NCI-H526 treated with DMSO at 0.1 percent for 48 hours (cell line): ENCODE measurements at places on chromosomes 1 and 21.

- no peak for DNase-seq
Observed at GRCh38 chr1:23922321-23922943, 9.3 kb upstream of the CNR2 start.

GRCh38 chr21:45102391-45102932 lies 28.1 kb downstream of the ADARB1 start:
- no peak for DNase-seq

DNA sequence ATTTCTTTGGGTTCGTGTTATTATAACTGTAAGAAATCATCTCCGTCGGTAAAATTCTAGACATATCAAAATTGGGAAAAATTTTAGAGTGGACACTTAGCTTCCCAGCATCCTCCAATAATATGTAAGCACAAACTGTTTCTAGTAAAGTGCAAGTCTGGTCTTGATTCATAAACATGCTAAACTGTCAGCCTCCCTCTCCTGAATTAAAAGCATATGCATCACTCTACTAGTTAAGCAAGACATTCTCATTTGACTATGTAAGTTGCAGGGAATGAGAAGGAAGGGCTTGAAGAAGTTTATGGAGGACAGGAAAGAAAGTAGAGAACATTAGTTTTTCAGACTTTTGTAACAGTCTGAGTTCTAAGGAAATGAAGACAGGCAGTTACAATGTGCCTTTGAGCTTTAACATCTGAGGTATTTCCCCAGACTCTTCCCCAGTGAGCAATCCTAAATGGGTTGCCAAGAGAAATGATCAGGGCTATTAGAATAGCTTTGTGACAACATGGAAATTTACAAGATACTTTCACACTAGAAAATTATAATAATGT lies 90.0 kb downstream of the TYW3 start:
- no peak for DNase-seq

DNA sequence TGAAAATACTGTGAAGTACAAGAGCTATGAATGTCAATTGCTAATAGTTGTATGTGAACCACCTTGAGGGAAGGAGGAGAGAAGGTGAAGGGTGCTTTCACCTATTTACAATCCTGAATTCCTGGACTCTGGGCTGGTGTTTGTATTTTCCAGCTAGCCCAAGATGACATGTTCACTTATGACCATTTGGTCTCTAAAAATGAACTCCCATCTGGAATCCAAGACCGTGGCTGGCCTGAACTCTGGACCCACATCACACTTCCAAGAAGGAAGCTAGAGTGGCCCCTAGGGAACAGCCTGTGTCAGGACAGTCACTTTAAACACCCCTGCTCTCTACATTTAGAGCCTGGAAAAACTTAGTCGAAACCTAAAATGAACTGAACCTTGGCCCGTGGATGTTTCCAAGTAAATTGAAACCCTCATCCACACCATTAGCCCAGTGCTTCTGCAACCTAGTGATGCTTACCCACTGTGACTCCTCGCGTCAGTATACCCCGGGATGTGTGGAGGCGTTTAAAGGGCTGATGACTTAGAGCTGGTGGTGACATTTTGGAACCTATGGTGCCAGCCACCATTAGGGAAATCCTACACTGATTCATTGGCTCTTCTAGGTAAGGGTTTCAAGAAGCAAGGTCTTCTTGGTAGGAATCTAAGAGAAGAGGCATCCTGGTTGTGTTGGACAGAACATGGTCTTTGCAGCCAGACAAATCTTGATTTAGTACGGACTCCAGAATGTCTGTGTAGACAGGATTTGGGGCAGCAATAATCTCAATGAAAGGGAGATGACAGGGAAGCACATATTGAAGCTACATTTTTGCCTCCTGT lies 171.5 kb upstream of the IRF2BP2 start:
- no peak for DNase-seq

DNA sequence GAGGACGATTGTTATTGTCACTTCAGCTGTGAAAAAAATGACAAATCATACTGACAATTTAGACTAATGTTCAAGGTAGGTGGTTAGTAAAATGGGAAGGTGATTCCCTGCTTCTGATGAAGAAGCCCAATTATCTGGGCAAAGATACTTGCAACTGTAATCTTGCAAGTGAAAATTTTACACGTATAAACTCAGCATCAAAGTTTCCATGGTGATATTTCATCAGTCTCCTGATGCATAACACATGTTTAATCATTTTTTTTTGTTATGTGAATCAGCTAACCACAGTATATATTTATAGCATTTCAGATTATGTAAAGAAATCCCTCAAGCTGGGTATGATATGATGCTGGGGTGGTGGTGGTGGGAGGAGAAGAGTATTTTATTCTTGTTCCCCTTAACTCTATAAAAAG lies 16.4 kb upstream of the KCNK1 start:
- no peak for DNase-seq

- DNase-seq = peak; percentile 68
Observed at GRCh38 chr1:65890201-65890843, 97.6 kb downstream of the PDE4B start.

DNA sequence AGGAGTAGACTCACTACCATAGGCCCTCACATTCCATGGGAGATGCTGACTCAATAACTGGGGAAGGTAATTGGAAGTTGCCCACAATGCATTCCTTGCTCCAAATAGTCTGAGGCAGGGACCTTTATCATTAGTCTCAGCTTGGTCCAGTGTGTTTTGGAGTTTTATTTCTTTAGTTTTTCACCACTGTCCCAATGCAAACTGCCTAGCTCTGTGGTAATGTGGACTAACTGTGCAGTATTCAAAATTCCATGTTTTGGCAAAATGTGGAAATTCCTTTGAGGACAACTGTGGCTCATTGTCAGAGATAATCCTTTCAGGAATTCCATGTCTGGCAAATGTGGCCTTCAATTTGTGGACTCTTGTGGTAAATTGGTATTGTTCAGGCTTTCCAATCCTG lies 78.1 kb upstream of the PAPPA2 start:
- no peak for DNase-seq
